Psoas muscle (tissue), 8 donors: ENCODE measurements at places on chromosomes 5 and 9. TPM values are rescaled to one million over a fixed set of nuclear protein-coding genes. Genes with fewer than 3 reads are reported as not detected.

DNA sequence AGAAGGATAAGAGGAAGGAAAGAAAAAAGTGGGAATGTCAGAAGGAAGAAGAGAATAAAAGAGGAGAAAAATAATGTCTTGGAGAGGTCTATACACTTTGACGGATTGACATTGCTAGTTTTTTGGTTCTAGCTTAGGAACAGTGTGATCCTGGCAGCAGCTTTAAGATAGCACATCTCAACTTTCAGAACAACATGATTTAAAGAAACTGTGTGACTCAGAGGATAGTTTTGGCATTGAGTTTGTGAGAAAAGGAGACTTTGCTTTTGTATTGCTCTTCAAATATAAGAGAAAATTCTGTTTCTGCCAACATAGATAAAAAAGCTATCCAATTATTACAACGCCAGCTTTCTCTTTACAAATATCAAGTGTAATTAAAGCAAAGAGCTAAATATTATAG is 260.7 kb upstream of the ARRDC3 start:
- no peak for DNase-seq

- no peak for DNase-seq
These were observed 159.9 kb downstream of the PPP2R2B start for GRCh38 chr5:146718609-146719008.

GRCh38 chr9:80400624-80401230 is 829.0 kb downstream of the TLE4 start:
- no peak for DNase-seq

GRCh38 chr5:84213861-84214260 is 170.8 kb downstream of the EDIL3 start:
- no peak for DNase-seq

GRCh38 chr9:115262477-115262876 is 144.5 kb upstream of the TNC start:
- DNase-seq: peak; percentile 10

DNA sequence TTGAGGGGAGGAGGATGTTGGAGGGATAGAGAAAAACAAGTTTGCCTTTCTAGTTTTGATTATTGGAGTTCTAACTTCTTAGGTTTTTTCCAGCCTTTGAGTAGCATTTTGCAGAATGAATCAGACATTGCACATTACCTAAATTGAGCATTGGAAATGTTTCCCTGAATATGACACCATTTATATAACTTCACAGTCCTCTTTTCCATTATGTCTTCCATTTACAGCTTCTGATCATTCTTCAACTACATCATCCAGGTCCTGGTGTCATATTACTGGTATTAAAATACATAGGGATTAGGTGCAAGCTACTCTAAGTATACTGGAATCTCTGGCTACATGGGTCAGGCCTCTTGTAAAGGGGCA is 286.1 kb downstream of the ARHGAP26 start:
- DNase-seq: no peak

DNA sequence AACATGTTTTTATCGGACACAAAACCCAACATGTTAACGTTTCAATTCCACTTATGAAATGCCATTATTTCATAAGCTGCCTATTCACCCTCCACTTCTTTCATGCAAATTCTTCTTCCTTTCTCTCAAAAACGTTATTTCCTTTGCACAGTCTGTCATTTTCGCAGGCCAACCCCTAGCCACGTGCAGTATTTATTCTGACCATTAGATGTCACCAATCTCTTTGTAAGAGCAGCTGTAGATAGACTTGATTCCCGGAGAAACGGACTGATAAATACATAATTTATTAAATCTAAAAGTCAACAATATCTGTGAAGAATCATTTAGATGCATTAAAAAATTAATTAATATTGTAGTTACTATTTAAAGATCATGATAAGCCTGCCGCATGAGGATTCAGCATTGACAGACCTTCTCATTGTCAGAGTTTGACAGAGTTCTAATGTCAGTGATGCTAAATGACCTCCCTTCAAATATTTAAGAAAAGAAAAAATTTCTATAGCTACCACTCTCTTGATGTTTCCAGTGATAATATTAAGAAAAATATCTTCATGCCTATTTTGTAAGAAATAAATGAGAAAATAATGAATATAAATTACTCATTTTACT is 933.6 kb downstream of the CDH12 start:
- no peak for DNase-seq

- no peak for DNase-seq
These were observed 79.9 kb upstream of the FBXL17 start for GRCh38 chr5:108461628-108462367.

DNA sequence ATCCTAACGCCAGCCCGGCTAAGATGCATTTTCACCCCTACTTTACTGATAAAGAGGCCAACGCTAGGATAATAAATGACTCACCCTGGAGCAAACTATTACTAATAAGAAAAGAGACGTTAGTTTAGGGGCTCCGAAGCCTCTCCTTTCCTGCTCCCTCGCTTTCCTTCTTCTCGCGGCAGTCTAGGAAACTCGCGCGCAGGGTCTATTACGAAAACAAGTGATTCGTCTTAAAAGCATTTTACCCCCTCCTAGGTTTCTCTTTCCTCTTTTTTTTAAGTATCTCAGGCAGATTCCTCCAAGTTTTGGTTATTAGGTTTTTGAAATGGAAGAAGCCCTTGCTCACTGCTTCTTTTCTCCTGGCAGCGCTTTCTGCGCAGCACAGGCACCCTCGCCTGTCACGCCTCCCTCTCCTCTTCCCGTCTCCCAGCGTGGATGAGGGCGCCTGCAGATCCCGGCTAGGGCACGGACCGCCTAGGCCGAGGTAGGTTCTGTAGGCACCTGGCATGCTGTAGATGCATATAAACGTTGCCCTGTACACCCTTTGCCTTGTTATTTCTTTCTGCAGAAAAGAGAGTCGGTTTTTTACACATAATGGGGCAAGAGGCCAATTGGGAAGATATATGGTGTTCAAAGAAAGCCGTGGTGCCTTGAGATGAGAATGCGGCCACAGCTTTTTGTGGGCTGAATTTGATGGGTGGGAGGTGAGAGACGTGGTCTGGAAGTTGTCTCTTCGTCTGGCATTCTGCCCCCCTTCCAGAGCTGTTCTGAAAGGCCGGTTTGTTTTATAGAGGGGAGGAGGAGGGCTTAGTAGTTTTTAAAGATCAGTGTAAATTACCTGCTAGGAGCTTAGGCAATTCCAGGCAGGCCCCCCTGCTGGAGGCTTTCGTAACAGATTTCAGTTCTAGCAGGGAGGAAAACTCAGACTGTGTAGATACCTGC is 983 bp downstream of the GCNT1 start:
- DNase-seq: peak; percentile 21

DNA sequence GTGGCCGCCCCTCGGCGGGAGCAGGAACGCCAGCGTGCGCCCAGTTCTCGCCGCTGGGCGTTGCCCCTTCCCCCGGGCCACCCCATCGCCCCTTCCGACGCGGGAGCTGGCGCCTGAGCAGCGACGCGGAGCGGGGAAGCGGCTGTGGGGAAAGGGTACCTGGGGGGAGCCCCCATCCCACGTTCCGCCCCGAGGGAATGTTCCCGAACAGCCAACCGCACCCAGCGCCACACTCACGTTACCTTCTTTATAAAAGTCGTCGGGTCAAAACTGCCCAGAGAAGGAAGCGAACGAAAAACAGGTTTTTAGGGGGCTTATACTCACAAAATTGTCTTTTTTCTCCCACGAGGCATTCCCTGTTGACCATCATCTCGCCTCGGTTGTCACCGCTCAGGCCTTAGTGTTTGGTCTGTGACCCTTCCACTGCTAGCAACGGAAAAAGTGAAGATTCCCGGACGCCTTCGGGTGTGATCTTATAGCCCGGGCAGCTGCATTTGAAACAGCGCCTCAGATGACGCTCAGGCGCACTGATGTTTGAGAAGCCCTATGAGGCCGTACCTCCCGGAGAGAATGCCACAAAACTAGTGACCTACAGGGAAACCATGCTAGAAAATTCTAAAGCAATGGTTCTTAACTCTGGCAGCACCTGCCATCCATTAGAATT is 475 bp upstream of the GOLM1 start:
- no peak for DNase-seq

DNA sequence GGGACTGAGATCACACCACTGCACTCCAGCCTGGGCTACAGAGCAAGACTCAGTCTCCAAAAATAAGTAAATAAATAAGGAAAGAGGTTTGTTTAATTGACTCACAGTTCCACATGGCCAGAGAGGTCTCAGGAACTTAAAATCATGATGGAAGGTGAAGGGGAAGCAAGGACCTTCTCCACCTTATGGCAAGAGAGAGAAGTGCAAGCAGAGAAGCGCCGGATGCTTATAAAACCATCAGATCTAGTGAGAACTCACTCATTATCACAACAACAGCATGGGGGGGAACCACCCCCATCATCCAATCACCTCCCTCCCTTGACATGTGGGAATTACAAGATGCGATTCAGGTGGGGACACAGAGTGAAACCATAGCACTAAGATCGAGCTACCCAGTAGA is 22.8 kb upstream of the RGMB start:
- DNase-seq: no peak

DNA sequence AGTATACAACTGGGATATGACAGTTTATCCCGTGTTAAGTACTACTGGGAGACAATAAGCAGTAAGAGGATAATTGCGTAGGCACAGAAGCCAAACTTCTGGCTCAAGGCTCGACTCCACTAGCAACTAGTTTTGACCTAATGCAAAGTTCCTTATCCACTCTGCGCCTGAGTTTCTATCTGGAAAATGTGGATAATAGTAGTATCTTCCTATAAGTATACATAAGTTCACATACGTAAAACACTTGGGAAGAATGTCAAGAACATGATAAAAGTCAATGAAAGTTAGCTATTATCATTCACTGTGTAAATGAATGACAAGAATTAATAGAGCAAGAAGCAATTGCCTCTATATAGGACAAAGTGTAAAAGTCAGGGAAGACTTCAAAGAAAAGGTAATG is 45.7 kb downstream of the FTMT start:
- DNase-seq: no peak

GRCh38 chr9:99437145-99437544 is 215.1 kb downstream of the SEC61B start:
- no peak for DNase-seq

DNA sequence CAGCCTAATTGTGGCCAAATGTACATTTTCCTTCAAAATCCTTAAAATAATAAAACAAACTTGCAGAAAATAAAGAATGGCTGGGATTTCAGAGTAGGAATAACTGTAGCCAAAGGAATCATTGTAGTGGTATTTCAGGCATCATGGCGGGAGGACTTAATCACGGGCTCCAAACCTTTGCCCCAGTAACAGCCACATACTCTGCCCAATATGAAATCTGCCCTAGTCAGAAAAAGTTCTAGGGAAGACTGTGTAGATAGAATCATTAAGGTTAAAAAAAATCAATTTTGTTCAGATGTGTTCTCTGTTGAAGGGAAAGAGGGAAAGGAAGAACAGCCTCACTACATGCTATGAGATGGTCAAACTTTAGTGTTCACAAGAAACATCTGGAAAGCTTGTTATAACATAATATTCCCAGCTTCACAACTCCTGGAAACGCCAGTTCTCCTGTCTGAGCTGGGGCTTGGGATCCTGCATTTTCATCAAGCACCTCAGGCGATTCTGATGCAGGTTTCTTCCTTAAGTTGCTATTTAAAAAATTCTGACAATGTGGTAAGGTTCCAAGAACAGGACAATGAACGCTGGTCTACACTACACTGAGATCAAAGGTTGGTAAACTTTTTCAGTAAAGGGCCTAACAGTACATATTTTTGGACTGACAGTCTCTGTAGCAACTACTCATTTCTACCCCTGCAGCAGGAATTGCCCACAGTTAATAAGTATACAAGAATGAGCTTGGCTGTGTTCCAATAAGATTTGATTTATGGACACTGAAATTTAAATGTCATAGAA is 87.9 kb downstream of the CEMIP2 start:
- no peak for DNase-seq

- no peak for DNase-seq
These were observed 115.3 kb downstream of the FANCC start for GRCh38 chr9:95202076-95202681.

- no peak for DNase-seq
These were observed 2.2 kb upstream of the DNAJB5 start for GRCh38 chr9:34987160-34987901.

- DNase-seq: no peak
These were observed 1.5 kb downstream of the ZBTB43 start for GRCh38 chr9:126806336-126806735.

DNA sequence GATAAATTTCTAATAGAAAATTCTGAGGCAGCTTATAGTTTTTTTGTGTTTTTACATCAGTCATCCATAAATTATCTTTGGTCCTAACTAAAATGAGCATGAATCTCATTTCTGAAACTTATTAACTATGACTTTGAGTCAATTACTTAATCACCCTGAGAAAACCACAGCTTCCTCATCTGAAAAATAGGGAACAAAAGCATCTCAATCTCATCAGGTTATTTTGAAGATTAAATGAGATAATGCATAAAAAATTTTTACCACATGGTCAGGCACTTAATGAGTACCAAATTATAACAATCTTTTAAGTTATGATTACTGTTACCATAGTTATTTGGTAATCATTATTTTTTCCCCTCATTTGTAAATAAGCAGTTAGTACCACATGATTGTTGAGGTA is 279.1 kb downstream of the MAST4 start:
- DNase-seq: no peak

DNA sequence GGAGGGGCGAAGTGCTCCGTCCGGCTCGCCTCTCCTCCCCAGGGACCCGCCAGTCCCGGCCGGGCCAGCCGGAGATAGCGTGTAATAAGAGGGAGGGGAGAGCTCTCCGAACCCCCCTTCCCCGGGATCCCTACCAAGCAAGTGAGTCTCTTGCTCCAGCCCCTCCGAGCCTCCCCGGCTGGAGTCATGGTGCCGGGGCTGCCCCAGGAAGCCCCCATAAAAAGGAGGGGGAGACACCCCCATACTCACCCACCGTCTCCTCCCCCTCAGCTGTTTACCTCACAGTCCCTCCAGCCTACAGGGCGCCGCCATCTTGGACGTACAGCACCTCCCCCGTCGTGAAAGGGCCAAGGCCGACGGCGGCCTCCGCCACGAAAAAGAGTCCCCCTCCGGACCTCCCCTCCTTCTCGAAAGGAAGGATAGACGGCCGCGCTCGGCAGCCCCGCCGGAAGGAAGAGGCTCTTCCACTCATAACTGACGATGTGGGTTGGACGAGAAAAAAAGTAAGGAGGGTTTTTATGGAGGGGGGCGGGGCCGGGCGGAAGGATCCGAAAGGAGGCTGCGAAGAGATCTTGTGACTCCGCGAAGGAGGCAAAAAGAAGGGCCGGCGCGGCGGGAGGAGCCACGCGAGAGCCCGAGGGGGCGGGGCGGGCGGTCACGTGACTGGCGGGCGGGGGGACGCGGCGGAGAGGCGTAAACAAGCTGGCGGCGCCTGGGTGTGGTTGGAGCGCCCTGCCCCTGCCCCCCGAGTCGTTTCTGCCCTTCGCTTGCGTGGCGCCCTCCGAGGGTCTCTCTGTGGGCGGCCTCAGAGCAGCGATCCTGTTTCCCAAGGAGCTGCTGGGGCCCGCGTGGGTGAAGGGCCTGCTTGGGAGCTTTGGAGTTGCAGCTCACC is at the start of gene TSC1:
Gene TSC1, minus strand, starts transcription at position 323 of the 892 bp plus-strand sequence. CDS start 15,744 bp downstream, outside the sequence.
- peak; percentile 98 for DNase-seq

The WNK2 gene
- 41.6 TPM for total RNA-seq

The ASTN2 gene
- 4.7 TPM for total RNA-seq

The FCHO2 gene
- total RNA-seq: 18.0 TPM

The STING1 gene
- 7.1 TPM for total RNA-seq

The SLC22A5 gene
- total RNA-seq: 145 TPM

The ZBED3 gene
- total RNA-seq: 2.3 TPM

The AGXT2 gene
- not detected for total RNA-seq

The BTNL3 gene
- not detected for total RNA-seq

The CTSV gene
- total RNA-seq: 0.17 TPM
